ENCODE measurements at places on chromosomes 1 and 21.

GRCh38 chr1:200378096-200378495 is 31.7 kb downstream of the ZNF281 start:
- no peak for DNase-seq

DNA sequence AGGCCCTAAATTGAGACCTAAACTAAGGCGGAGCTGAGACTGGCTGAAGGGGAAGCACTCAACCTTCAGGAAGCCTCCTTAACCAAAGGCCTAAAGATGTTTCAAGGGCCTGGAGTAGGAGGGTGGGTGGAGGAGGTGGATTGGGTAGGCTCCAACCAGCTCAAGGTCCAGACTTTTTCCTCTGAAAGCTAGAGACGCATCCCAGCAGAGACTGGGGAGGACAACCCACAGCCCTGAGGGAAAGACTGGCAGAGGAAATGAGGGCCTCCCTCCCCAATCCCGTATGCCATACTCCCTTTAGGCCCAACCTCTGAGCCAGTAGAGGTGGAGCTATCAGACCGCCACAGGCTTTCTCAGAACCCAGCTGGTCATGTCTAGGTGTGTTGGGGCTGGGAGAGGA is 1.1 kb downstream of the ECM1 start:
- DNase-seq, result no peak

GRCh38 chr1:178642282-178642681 is 82.8 kb upstream of the RALGPS2 start:
- no peak for DNase-seq

DNA sequence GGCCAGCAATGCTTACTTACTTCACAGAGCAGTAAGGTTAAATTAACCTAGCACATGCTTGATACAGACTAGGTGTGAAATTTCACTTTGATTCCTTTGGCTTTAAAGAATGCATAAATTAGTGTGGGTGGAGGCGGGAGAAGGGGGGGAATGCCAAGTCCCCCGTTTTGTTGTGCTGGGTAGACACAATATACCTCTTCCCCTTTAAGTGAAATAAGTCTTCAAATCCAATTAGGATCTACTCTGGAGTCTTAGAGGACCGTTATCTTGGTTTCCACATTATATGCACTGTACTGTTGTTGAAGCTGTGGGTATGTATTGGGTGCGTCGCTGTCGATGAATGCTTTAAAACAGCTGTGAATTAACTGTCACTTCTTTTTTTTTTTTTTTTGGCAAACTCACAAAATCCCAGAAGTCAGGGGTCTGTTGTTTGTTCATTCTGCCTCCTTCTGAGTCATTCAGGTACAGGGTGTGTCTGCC is 1.6 kb upstream of the S1PR1 start:
- DNase-seq, result no peak

DNA sequence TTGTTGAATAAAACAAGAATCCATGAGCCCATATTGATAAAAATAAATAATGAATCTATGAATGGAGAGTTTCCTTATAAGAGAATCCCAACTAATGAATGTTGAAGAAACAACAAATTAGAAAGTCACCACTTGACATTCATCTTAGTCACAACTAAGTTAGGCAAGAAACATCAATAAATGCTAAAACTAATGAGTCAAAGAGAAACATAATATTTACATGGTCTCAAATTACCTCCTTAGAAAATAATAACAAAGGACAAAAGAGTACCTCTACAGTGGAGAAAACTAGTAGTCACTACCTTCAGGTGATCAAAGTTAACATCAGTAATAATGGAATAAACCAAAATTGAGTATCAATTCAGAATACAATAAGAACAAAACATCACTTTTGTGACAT is 93.5 kb downstream of the AKT3 start:
- no peak for DNase-seq

GRCh38 chr1:225603538-225604354 is 49.2 kb downstream of the ENAH start:
- DNase-seq, result peak; percentile 51

DNA sequence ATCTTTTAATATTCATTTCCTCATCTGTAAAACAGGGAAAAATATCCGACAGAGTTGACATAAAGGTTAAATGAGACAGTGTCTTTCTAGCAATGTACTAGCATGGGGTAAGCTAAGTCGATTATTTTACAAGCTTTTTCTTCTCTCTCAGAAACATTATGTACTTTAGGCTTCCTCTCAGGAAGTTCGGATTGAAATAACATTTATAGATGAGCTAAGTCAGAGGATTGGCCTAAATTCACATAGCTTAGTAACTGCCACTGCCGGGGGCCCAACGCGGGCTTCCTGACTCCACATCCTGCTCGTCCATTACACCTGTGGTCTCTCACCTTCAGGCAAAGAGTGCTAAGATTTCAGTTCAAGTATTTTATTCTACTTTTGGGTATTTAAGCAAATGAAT is 462.3 kb upstream of the NFIA start:
- no peak for DNase-seq

GRCh38 chr1:225460737-225461532 is 33.1 kb upstream of the LBR start:
- DNase-seq, result no peak

DNA sequence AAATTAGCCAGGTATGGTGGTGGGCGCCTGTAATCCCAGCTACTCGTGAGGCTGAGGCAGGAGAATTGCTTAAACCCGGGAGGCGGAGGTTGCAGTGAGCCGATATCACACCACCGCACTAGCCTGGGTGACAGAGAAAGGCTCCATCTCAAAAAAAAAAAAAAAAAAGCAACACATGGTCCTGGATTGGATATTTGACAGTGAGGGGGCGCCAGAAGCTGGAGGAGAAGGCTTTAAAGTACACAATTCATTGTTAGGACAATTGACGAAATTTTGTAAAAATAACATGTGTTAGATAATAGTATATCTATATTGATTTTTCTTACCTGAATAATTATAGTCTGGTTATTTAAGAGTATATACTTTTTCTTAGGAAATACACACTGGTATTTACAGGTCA is 50.2 kb upstream of the USP25 start:
- no peak for DNase-seq

- no peak for DNase-seq
Measured at GRCh38 chr1:229129301-229130027, 141.4 kb upstream of the RAB4A start.

GRCh38 chr1:33880305-33880704 is 16.4 kb downstream of the HMGB4 start:
- no peak for DNase-seq

GRCh38 chr1:952201-952600 is 6.9 kb downstream of the NOC2L start:
- no peak for DNase-seq

DNA sequence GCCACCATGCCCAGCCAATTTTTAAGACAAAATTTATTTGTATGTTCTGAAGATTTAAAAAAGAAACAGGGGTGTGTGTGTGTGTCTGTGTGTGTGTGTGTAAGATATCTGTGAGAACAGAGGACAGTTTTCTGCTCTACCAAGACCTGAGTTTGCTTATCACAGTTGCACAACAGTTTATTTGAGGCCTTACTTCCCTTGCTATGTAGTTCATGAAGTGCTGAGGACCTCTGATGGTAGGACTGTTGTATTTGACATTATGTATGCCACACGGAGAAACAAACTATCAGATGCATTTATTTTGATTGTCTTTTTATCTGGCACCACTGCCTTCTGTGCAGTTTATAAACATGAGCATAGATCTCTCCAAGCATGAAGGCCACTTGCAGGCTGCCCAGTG is 355.2 kb downstream of the PBX1 start:
- DNase-seq, result no peak

GRCh38 chr1:25572708-25573590 is 29.5 kb downstream of the LDLRAP1 start:
- DNase-seq, result no peak

GRCh38 chr1:183025010-183025337 is 1.8 kb downstream of the LAMC1 start:
- DNase-seq, result no peak
